Substantia nigra (tissue), 51 donors: ENCODE measurements at places on chromosomes 2 and 18.

GRCh38 chr2:74317701-74318100 lies 25.5 kb downstream of the SLC4A5 start:
- DNase-seq, result no peak

DNA sequence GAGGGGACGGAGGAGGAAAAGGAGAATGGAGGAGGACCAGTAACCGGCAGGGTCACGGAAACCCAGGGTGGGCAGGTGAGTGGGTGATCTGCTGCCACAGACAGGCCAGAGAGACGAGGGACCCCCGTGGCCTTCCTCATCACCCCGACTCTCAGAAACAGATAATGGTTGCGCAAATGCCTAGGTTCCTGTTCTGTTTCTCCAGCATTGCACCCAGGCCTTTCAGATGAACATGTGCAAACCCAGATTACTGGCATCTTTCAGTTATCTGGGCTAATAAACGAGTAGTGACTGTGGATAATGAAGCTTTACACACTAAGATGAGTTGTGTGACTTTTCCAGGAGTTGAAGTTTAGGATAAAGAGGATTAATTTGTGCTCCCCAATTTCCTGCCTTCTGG lies 46.5 kb downstream of the TET3 start:
- DNase-seq, result no peak

DNA sequence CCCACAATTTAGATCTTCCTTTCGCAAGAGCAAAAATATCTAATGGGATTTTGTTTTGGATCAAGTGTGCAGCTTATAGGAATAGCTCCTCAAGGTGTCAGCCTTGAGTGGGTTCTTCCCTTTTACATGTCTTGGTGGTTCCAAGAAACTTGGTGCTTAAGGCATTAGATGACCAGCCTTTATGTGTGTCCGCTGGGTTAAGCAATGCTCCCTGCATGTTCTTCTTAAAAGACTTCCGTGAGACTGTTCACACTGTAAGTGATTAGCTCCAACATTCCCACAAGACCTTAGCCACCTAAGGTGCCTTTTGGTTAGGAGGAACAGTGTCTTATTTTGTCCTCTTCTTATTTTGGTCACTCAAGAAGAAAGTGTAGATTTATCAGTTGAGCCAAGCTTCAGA lies 44.3 kb upstream of the GPR39 start:
- DNase-seq, result no peak

DNA sequence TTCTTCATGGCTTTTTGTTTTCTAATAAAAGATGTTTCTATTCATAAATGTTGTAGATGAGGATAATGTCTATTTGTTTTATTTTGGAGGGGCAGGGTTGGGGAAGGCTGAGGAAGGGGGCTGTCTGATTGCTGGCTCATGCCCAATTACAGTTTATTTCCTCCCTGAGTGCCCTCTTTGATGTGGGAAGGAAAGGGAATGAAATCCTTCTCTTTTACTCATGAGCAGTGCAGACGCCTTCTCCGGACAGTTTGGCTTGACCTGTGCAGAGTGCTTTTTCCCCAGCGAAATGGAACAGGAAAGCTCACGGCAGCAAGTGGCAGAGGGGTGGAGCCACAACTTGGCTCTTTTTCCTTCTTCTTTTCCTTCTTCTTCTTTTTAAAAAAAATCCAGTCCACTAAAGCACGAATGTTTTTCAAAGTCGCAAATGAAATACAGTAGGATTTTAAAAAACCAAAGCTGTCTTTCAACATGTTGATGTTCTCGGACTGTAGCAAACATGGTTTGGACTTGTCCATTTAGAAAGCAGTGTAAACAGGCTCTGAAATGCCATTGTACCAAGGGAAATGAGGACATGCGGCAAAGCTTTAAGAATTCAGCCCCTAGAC lies 34.5 kb downstream of the RAB31 start:
- no peak for DNase-seq

DNA sequence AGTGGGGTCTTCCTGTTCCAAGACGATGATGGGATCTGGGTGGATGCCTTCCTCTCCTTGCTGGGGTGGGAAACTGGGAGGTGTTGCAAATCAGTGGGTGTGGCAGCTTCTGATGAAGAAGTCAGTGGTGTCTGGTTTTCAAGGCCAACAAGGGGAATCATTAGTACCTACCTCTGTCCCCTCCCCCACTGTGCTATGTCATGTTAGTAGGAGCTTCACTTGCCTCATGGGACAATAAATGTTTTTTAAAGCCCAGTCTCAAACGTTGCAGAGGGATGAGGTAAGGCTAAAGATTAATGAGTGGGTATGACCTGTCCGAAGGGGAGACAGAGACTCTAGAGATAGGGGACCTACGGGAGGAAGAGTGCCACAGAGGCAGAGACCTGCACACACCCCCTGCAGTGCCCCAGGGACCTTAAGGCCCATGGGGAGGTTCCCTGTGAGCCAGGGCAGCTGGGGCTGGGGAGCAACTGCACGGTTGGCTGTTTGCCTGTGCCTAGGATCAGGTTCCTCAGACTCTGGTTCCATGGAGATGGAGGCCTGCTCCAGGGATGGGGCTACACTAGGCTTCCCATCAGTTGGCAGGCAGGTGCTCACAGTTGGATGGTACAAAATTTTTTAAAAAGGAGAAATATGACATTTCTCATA lies 37.8 kb upstream of the SLC1A4 start:
- DNase-seq, result no peak
